ENCODE measurements at places on chromosomes 11 and 22.

- no peak for DNase-seq
Measured at GRCh38 chr11:9470765-9471164, 10.0 kb downstream of the ZNF143 start.

- DNase-seq = no peak
Measured at GRCh38 chr11:15159085-15159484, 44.4 kb downstream of the INSC start.

- DNase-seq = no peak
Measured at GRCh38 chr11:2806351-2807024, 79.1 kb downstream of the CDKN1C start.

- DNase-seq = no peak
Measured at GRCh38 chr11:102111787-102112508, 1.7 kb downstream of the YAP1 start.

DNA sequence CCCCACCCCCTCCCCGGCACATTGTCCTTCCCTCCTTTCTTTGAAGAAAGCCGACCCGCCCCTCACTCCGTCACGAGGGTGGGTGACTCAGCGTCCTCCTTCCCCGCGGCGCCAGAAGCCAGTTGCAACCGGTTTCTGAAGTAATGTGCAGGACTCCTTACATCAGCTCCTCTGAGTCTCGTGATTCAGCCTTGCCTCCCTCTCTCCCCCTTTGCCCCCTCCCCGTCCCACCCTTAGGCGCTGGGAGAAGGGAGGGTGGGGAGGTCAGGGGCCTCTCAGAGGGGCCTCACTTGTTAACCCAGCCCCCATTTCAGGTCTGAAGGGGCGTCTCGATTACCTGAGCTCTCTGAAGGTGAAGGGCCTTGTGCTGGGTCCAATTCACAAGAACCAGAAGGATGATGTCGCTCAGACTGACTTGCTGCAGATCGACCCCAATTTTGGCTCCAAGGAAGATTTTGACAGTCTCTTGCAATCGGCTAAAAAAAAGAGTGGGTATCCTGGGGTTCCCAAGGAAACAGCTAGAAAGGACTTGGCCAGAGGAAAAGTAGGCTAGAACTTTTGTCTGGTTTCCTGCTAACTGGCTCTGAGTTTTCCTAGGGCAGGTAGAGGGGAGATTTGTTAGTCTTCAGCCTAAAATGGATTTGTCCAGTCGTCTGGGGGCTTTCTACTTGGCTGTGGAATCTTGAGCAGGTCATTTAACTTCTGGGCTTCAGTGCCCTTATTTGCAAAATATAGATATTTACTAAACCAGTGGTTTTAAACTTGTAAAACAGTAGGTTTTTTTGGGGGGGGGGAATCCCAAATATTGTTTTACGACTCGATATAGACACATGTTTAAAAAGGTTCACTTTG lies 1.1 kb downstream of the SLC3A2 start:
- no peak for DNase-seq

DNA sequence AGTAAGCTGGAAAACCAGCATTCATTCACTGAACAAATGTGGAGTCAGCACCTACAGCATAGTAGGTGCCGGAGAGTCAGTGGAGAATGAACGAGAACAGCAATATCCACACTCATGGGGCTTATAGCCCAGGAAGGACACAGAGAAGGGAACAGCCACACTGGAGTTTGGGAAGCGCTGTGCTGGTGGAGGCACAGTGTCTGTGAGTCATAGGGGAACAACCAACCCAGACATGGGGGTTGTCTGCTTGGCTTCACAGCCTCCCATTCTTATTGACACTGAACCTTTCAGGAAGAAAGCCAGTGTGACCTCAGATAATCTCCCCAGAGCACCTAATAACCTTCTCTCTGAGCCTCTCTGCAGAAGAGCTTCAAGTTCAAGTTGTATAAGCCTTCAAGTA lies 56.6 kb upstream of the UBASH3B start:
- DNase-seq = no peak

DNA sequence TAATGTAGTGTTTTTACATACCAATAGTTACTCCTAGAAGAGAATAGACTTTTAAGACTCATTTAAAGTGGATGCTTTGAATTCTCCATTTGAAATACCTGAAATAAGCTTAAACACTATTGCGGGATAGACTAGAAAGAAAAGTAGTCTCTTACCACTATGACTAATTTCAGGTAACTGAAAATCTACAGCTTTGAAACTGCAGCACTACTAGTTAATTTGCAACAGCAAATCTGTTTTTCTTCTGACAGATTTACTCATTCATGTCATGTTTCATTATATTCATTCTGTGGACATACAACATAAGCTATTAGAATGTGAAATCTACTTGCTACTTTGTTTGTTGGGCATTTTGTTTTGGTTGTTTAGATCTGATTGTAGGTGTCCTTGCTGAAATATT lies 153.6 kb downstream of the MAML2 start:
- no peak for DNase-seq

Data from NCI-H2171 (cell line).